IMR-90 (cell line): ENCODE measurements at places on chromosomes 2 and 18.

DNA sequence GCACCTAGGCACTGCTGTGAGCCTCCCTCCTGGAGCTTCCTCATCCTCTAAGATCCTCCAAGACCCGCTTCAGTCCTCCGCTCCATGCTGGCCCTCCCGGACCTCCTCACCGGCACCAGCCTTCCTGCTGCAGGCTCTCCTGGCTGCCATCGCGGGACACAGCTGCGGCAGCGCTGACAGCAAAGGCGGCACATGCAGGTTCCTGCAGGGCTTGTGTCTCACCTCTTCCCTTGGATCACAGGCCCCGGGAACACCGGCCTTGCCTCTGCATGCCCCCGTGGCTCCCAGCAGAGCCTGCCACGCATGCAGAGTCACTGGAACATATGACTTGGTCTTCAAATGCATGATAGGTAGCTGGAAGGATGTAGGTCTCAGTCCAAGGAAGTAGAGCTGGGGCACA lies 67.2 kb downstream of the PTGR3 start:
- no peak for DNase-seq

GRCh38 chr18:13890761-13891361 lies 24.5 kb downstream of the MC2R start:
- DNase-seq = no peak

- DNase-seq = no peak
Measured at GRCh38 chr2:218893349-218894150, 12.9 kb downstream of the WNT10A start.

- no peak for DNase-seq
Measured at GRCh38 chr2:109280804-109281203, 151.8 kb downstream of the SH3RF3 start.

DNA sequence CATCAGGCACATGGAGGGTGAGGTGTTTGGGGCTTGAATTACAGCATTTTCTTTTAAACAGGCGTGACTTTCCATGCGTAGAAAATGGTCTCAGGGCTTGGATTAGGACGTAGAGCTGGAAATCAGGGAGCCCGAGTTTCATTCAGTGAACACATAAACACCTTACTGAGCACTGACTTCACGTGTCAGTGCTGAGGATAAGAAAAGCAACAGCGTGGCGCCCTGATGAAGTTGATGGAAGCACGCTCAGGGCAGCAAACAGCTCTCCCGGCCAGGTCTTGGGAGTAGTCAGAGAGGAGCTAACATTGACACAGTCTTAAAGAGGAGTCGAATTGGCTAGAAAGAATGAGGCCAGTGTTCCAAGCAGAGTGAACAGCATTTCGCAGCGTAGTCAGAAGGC lies 110.7 kb downstream of the LYPD1 start:
- no peak for DNase-seq

DNA sequence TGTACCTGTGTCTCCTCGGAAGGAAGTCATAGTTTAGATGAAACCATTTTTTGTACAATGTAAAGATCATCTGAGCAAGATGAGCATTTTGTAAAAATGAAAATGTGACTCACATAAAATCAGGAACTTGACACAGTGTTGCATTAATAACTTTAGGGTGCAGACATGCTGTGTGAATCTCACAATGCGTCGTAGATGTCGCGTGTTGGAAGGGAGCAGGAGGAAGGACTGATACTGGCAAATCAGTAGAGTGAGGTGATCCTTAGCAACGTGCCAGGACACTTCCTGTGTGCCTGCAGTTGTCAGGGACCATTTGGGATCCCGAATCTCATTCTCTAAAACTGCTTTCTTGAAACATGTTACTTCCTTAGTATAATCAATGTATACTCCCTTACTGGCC lies 103.1 kb downstream of the SH3BP4 start:
- no peak for DNase-seq

GRCh38 chr2:50448556-50448955 lies 583.4 kb downstream of the NRXN1 start:
- no peak for DNase-seq

GRCh38 chr2:12105180-12105579 lies 358.7 kb downstream of the LPIN1 start:
- DNase-seq = no peak
